ENCODE measurements at places on chromosomes 2 and 18. TPM values are rescaled to one million over a fixed set of nuclear protein-coding genes. Genes with fewer than 3 reads are reported as not detected.

DNA sequence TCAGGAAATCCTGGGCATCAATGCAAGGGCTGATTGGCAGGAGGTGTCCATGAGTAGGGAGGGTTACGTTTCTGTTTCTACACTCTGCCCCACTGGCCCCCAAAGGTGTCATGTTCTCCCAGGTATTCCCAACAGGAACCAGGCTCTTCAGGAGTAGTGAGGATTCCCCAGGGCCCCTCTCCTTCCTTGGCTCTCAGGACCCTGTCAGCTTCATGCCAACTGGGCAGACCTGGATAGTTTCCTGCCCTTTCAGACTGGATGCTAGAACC is 480.6 kb upstream of the HS6ST1 start:
- DNase-seq = no peak

DNA sequence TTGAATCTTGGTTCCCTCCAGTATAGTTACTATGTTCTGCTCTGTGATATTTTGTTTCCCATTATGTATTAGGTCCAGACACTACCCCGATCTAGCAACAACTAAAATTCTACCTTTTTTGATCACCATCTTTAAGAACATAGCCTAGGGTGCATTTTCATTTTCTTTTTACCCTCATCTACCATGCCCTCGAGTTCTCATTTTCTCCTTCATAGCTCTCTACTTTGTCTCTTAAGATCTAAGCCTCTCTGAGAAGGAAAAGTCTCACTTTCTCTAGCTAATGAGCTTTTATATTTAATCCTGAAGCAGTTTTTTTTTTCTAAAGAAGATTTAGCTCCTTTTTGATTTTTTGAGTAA is 1089.4 kb upstream of the SLC39A10 start:
- no peak for DNase-seq

DNA sequence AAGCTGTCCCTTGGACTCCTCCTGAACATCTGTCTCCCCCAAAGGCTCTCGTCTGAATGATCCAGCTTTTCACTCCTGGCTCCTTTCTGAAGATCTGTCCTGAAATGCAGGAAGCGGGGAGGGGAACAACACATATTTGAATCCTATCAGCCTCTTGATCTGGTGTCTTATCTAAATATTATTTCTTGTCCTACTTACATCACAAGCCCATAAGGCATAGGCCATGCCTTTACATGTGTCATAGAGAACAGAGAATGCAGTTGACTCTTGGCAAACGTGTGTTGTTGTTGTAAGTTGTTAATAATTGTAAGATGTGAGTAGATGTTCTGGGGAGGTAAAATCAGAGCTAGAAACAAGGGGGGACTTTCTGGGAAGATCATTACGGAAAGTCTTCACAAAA is 57.4 kb downstream of the GATA6 start:
- no peak for DNase-seq

DNA sequence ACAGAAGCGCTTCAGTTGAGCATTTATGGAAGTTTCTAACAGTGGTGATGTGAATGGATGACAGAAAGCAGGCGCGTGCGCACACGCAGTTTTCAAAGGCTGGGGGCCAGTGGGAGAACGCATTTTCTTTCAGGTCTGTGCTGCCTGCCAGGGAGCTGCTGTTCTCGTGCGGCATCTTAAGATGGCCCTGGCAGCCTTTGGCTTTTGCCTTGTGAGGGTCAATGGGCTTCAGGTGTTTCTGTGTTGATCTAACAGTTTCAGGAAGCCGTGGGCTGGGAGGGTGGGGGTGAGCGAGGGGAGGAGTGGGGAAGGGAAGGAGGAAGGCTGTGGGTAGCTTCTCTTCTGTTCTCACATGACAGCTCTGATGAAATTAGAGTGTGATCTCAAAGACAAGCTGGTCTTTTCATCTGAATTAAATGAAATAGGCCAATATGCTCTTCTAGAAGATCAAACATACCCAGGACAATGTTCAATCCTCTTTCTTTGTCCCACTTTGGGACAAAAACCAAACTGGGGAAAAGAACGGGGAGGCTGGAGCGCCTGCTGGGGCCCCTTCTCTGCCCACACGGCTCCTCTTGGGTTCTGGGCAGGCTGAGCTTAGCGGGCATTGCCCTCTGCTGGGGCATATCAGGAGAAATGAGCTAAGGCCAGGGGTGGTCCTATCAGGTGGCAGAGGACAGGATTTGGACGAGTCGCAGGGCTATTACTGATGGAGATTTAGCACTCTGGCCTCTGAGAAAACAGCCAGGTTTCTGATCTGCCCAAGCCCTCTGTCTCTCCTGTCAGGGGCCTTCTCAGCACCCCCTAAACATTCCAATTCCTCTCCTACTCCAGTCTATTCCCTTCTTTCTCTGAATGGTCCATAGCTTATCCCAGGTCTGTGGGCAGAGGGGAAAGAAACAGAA is 126.2 kb upstream of the LGALSL start:
- peak; percentile 63 for DNase-seq

IKZF2 gene
- 26.5 TPM for total RNA-seq

DNA sequence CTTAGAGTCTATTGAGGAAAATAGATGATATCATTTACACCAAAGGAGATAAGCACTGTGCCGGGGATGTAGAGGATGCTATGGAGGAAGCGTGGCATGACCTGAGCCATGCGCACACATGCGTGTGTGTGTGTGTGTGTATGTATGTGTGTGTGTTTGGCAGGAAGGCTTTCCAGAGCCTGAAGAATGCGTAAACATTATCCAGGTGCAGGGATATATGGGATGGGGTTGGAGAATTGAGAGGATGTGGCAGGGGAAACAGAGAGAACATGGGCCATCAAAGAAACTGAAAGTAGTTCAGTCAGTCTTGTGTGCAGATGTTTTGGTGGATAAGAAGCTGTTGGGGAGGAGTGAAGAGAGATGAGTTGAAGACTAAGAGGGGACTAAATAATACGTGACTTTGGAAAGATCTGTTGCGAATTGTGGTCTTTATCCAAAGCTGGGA is 9.3 kb upstream of the STAT1 start:
- DNase-seq = no peak

DNA sequence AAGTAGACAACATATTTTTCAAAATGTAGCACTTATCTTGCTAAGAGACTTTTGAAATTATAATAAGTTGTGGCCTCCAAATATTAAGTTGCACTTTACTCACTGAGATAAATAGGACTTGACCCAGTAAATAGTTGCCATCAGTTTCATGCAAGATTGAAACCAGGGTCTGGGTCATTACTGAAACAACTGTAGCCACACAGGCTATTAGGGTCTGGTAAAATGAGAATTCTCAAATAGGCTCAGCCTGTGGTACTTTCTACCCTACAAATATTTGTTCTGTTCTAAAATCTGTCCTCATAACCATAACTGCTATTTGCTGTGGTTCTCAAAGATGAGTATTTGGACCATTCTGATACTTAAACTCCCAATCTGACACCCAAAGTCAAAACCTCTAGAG is 115.4 kb upstream of the STK17B start:
- DNase-seq = no peak

EFR3B gene
- total RNA-seq = 4.3 TPM

GRCh38 chr2:49003201-49003600 is 151.1 kb downstream of the FSHR start:
- DNase-seq = no peak

MFSD2B gene
- 0.48 TPM for total RNA-seq

DNA sequence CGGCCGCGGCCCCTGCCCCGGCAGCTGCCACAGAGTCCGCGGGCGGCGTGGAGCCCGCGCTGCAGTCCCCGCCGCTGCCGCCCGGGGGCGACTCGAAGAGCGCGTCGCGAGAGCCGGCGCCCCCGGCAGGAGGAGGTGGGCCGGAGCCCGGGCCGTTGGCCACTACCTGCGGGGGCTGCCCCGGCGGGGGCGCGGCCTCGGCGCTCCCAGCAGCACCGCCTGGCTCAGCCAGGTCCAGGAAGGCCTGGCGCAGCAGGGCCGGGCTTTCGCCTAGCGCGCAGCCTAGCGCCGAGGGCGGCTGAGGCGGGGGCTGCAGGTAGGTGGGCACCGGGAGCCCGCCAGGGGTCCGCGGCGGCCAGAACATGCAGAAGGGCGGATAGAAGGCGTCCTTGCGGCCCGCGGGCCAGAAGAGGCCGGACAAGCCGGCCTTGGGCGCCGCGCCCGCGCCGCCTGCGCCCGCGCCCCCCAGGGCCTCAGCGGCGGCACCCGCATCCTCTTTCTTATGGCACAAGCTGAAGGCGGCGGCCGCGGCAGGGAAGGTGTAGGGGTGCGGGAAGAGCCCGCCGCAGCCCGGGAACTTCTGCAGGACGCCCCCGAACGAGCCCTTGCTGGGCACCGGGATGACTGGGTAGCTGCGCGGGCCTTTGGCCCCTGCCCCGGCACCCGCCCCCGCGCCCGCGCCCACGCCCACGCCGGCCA is 3.9 kb downstream of the SKOR2 start:
- DNase-seq = no peak

DNA sequence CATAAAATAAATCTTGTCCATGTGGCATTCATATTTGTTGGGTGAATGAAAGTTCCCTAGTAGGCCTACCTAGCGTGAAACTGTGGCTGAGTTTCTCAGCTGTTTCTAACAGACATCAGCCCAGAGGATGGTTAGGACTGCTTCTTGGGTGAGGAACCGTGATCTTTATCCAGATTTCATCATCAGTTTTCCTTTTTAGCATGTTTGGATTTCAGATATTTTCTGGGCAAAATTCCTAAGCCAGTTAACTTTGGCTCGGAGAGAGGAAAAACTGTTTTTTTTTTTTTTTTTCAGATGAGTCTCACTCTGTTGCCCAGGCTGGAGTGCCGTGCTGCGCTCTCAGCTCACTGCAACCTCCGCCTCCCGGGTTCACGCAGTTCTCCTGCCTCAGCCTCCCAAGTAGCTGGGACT is 53.5 kb downstream of the DGKD start:
- no peak for DNase-seq

Measured in umbilical cord (tissue), 2 donors.